ENCODE measurements at places on chromosomes 4 and X.
A peak's percentile ranks its signal among the peaks of the same experiment; 100 is the strongest.

- no peak for DNase-seq
Observed at GRCh38 chr4:150010525-150011126, 67.6 kb upstream of the DCLK2 start.

GRCh38 chrX:103513067-103513466 lies 6.2 kb downstream of the RAB40A start:
- DNase-seq: no peak

GRCh38 chrX:1321674-1322073 lies 14.9 kb upstream of the IL3RA start:
- no peak for DNase-seq

- no peak for DNase-seq
Observed at GRCh38 chrX:99613041-99613440, 797.0 kb downstream of the PCDH19 start.

DNA sequence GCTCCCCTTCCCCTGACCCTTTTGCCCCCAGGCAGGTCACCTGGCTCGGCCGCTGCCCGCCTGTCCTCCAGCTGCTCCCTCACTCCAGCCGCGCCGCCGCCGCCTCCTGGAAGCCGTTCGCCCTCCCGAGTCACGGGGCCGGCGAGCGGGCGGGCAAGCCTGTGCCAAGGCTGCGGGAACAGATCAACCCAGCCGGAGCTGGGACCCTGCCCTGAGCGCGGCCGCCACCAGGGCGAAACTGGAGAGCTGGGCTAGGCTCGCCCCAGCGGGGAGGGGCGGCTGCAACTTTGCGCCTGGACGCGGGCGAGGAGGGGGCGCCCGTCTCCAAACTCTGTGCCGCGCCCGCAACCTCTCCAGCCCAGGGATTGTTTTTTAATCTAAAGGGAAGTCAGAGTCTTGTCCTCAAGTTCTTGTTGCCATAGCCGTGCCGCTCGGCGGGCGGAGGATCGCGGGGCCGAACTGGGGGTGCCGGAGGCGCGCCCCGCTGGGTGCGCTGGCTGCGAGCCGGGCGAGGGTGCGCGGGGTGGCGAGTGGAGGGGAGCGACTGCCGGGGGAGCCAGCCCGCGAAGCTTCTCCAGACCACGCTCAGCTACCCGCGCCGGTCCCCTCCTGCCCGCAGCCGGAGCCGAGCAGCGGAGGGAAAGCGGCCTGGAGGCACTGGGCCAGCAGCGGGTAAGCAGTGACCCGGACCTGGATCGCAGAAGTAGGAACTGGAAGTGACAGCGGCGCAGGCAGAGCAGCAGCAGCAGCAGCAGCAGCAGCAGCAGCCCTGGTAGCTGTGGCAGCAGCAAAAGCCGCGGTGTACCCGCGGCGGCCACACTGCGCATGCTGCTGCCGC lies 13.4 kb downstream of the ARHGEF6 start:
- DNase-seq: peak; percentile 52

DNA sequence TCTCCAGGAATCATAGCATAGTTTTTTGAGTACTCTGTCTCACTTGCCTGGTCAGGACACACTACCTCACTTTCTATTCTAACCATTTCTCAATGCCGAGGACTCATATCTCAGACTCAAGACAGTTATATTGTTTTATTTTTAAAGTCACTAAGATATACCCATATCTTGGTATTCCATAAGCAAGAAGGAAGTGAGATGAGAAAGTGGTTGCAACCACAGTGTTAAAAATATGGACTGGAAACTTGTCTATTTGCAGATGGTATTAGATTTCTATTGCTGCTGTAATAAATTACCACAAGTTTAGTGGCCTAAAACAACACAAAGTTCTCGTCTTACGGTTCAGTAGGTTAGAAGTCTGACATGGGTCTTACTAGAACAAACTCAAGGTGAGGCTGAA lies 344.8 kb upstream of the MAGEB2 start:
- no peak for DNase-seq

- no peak for DNase-seq
Observed at GRCh38 chr4:72555377-72555831, 13.6 kb downstream of the ADAMTS3 start.

DNA sequence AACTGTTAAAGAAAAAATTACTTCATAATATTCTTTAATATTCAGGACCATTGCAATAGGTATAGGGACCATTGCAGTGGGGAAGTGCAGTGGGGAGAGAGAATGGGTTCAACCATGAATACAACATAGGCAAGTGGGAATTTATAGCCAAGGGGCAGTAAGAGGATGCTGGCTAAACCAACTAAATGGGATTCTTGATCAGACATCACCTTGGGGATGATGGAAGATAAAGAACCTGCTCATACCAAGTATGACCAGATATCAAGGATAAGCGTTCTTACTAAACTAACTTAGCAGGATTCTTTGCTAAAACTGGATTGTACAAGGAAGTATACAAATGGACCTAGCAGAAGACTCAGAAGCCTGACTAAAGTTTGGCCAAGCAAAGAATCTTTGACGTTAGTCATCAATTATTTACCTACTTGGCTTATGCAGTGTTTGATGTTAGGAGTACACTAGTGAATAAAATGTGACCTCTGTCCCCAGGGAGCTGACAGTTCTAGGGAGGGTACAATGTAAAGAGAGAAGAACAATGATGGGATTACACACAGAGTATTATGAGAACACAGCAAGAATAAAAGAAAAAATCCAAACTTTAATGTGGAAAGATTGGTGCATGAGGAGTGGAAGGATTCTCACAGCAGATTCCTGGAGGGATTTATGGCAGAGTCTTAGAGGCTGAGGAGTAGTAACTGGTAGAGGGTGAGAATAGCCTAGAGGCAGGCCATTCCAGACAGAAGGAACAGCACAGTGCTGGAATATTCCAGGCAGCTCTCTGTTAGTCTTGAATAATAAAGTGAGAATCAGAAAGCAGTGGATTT lies 54.7 kb upstream of the MYOZ2 start:
- no peak for DNase-seq

DNA sequence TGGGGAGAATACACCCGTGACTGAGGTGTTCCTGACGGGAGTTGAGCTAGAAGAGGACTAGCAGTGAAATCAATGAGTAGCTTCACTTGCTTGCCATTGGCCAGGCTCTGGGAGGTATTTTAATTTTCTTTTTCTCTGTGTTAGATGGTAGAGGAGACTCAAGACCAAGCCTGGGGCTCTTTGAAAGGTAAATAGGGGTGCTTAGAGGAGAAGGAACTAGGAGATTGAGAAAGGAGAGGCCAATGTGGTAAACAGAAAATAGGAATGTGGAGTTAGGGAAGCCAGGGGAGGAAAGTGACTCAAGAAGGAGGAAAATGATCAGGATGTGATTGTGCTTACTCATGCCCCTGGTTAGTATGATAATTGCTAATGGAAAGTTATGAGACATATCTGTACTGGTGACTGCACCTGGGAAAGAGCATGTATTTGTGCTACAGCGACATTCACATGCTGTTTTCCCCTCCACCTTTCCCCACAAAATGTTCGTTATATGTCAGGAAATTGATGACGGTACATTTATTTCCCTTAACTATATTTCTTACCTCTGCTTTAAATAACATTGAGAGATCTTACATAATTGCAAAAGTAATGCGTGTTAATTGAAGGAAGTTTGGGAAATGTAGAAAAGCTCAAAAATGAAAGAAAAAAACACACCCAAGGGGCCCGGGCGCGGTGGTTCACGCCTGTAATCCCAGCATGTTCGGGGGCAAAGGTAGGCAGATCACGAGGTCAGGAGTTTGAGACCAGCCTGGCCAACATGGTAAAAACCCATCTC lies 16.9 kb upstream of the LRBA start:
- DNase-seq: no peak

- DNase-seq: no peak
Observed at GRCh38 chr4:68193194-68193593, 52.3 kb downstream of the TMPRSS11B start.

- no peak for DNase-seq
Observed at GRCh38 chrX:116290359-116290758, 119.8 kb downstream of the AGTR2 start.

DNA sequence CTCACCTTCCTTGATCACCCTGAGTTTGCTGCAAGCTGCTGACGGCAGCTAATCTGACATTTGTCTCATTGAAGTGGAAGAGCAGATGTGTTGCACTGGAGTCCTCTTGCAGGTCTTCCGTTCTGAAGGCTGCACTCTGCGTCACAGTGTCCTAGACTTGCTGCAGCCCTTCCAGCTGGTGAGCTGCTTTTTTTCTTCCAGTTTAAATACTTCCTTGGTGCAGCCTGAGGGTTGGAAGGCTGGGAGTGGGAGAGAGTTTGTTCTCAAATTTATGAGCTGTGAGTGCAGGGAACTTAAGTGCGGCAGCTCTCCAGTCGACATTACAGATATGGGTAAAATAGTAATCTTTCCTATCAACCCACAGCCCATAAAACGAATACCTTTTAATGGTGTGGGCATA lies 303.6 kb upstream of the FAT1 start:
- DNase-seq: no peak

GRCh38 chr4:1716065-1716945 lies 4.2 kb upstream of the SLBP start:
- no peak for DNase-seq

DNA sequence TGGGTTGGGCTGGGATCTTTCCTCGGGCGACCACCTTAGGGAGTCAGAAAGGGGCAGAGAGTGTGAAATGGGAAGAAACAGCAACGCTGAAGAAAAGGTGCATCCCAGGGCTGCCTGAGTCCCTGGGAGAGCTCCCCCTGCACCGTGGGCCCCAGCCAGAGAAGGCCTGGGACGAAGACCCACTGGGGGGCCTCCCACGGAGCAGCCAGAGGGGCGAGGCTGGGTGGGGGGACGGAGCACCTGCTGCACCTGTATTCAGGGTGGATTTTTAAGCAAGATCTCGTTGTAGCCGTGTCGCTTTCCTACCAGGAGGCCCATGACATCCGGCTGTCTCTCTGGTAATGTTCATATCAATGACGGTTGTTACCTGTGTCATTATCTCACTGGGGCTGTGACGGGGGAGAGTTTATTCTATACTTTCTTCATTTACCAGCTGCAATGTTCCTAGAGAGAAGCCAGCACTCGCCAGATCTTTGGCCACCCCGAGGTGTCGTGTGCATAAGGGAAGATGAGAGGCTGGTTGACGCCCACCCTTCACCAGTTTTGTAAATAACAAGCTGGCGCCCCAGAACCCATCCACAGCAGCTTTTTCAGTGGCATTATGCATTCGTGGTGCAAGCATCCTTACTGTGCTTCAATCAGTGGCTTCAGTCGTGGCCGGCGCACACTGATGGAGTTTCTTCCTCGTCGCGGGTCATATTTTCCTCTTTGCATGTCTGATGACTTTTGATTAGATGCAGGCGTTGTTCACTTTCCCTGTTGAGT lies 5.6 kb upstream of the PCGF3 start:
- no peak for DNase-seq

DNA sequence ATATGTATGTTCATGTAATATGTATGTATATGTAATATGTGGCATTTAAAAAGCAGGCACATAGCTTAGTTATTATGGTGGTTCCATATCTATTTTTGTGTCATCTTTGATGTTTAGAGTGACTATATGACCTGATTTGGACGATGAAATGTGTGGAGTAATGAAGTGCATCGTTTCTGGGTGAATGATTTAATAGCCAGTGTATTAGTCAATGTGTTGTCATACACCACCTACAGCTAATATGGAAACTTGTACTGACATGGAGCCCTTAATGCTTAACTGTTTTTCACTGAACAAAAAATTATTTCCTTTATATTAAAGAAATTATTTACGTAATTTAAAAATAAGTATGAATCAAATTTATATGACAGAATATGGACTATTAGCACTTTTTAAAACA lies 292.3 kb upstream of the FSTL5 start:
- DNase-seq: no peak

DNA sequence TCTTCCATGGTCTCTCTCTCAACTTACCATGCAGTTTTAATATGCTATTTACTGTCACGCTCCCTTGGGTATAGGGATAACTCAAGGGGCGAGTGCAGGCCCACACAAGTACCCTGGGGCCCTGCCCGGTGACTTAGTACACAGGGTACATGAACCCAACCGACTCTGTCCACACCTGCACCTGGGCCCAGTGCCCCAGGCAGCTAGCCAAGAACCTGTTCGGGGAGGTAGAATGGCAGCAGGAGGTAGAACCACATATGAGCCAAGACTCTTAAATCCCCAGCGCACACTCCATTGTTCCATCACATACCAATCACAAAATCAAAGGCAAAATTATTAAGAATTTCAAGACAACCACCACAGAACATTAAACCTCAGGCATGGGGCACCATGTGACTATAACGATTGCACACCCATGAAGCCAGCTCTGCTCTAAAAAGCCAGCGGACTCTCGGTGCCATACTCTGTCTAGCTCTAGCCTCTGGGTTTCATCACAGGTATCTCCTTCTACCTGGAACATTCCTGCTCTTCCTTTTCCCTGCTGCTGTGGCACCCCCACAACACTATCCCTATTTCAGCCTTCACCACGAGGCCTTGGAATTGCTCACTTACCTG lies 14.6 kb downstream of the PHF8 start:
- DNase-seq: no peak

- DNase-seq: no peak
Observed at GRCh38 chr4:89111833-89112563, 665 bp downstream of the TIGD2 start.

GRCh38 chr4:42122237-42122636 lies 30.2 kb downstream of the BEND4 start:
- DNase-seq: no peak

- DNase-seq: no peak
Observed at GRCh38 chr4:85738721-85739120, 263.8 kb downstream of the ARHGAP24 start.

DNA sequence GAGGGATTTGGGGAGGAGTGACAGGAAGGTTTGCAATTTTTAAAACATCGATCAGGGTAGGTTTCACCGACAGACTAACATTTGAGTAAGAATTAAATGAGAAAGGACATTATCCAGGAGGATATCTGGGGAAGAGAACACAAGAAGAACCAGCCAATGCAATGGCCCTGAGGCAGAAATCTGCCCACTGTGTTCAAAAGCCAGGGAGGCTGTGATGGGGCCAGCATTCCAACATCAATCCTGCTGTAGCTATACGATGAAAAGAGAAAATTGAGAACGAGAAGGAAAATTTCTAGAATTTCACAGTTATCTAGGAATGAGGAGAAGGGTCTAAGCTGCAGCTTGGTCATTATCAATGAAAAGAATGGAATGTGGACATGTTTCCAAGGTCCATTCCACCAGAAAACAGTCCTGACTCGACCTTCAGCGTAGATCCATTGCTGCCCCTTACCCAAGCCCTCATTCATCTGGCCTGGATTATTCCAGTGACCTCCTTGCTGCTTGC lies 84.4 kb downstream of the APBB2 start:
- no peak for DNase-seq

DNA sequence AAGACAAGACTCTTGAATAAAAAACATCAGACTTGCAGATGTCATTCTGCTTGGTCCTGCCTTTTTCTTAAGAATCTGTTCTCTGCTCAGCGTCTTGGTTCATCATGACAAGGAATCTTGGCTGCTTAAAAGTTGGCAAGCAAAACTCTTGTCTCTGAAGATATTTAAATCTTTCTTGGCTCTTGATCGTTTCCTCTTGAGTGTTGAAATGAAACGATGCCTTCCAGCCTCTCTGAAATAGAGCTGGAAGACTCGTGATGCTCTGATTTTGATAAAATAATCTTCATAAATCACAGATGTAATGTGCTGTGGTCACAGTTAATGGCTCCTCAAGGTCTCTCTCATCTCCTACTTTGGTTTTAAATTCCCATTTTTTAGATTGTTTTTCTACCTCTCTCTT lies 39.9 kb upstream of the TMEM192 start:
- no peak for DNase-seq
